Progenitor cell of endocrine pancreas (in vitro differentiated cells): ENCODE measurements at places on chromosomes 2 and 18.

GRCh38 chr2:75007819-75008218 is 49.4 kb downstream of the POLE4 start:
- DNase-seq = no peak

DNA sequence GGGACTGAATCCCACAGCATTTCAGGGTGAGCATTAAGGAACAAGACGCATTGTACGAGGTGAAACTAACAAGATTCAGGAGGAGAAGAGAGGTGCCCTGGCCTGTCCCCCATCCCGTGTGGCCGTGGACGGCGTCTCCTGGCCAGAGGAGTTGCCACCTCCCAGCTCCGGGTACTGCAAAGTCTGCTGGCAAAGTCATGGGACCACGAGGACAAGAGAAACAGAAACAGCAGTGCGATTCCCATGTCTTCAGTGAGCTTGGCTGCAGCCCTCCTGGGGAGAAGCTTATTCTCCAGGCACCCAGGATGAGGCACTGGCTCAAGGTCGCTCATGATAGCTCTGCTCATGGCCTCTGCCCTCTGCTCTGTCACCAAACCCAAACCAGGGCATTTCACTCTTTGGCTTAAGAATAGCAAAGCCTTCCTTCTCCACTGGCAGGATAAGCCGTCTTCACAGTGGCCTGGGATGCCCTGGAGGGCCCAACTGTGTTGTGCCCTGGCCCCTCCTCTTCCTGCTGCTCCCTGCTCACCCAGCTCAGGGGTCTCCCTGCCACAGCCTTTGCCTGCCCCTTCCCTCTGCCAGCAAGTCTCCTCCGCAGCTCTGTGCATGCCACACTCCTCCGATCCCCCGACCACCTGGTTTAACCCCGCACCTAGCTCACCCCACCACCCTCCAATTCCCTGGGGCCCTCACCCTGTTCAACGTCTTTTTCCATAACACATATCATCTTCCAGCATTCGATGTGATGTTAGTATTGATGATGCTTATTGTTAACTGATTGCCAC is 144.8 kb downstream of the PXDN start:
- DNase-seq = no peak

GRCh38 chr2:170354388-170354787 is 176.4 kb downstream of the MYO3B start:
- DNase-seq = no peak

GRCh38 chr2:225487878-225488416 is 88.4 kb downstream of the NYAP2 start:
- no peak for DNase-seq
